H54 (cell line): ENCODE measurements at places on chromosomes 12 and 14.
A peak's percentile ranks its signal among the peaks of the same experiment; 100 is the strongest.

DNA sequence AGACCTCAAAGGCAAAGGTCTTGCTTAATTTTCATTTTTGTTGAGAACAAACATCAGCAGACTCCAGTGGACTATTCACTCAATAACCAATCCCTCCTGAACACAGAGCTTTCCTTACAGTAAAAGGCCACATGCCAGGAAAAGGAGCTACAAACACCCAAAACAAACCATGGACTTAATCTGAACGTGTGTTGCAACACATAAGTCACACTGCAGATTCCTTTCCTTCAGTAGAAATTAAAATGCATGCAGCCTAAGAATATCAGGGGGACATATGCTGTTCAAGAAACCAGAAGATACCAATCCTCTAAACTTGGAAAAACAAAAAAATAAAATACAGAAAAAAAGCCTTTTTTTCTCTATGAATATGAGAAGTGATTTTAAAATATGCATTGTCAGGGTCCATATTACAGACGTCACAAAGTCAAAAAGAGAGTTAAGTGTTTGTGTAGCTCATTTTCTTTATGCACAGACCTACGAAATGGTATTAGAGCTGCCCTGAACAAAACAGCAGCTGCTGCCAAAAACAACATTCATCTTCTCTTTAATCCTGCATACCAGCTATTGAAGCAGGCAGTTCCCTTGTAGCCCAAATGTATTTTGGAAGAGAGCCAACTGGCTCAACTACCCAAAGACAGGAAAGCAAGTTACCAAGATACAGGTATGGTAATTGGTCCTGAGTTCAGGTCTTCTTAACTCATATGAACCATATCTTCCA is 26.2 kb downstream of the KITLG start:
- DNase-seq, result no peak

DNA sequence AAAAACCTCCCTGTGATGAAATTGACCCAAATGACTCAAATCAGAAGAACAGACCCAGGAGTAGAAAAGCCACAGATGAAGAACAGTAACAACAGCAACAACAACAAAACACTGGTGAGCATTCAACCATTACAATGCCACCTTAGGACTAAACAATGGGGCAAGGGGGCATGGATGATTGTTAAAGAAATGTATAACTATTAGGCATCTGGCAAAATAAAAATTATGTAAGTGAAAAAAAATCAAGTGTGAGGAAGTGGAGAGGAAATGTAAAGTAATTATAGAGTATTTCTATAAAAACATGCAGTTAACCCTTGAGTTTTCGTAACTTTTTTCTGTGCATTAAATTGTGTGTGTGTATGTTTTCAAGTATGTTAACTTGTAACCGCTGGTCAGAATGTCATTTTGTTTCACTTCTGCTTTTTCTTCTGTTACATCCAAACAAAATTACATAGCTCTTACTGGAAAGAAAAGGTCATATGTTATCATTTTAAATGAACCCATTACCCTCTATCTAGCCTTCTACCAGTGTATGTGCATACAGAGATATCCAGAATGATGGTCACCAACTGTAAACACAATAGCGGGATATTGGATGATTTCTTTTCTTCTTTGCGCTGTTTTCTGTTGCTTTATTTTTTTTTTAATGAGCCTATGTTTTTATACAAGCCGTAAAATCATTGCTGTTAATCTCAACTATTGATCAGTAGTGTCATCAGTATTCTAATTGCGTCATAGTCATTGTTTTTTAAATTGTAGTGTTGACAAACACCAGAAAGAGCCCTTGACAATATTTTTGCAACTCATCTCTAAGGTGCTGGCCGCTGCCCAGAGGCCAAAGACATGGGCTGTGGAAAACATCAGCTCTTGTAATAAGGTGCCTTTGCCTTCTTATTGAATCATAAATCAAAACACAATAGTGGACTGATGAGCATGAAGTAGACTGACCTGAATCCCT is 170.6 kb downstream of the CRADD start:
- no peak for DNase-seq

GRCh38 chr12:102061096-102061559 is 663 bp downstream of the WASHC3 start:
- DNase-seq, result no peak

- no peak for DNase-seq
These were observed 153.1 kb upstream of the FRMD6 start for GRCh38 chr14:51498411-51499227.

DNA sequence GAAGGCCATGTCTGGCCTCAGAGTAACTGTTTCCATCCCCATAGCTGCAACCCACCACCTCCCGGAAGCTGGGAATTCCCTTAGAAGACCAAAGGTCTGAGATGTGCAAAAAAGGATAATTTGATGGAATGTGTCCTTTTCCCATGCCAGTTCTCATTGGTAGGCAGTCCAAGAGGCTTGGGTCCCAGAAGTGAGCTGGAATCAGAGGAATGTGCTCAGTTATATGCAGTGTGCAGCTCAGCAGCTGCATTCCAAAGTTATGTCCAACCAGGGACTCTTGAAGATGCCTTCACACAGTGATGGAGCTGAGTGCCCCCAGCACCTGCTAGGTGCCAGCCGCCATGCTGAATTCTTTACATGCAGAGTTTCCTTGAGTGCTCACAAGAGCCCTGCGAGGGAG is 583.9 kb upstream of the TBX3 start:
- no peak for DNase-seq

DNA sequence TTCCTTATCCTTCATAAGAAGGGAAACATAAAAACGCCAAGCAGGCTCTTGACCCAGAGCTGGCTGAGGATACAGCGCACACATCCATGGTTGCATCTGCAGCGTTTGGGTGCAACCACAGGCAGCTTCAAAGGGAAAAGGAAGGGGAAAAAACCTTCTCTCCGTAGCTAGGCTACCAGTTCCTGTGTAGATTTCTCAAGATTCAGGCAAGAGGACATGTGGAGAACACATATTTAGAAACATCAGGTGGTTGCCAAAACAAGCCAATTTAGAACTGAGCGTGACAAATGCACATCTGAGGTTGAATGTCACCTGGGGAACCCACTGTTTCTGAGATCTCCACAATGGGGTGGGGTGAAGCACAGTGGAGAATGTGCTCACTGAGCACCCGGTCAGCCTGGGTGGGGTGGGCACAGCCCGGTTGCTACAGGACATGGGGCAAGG is 78.3 kb upstream of the BDKRB2 start:
- DNase-seq, result no peak

DNA sequence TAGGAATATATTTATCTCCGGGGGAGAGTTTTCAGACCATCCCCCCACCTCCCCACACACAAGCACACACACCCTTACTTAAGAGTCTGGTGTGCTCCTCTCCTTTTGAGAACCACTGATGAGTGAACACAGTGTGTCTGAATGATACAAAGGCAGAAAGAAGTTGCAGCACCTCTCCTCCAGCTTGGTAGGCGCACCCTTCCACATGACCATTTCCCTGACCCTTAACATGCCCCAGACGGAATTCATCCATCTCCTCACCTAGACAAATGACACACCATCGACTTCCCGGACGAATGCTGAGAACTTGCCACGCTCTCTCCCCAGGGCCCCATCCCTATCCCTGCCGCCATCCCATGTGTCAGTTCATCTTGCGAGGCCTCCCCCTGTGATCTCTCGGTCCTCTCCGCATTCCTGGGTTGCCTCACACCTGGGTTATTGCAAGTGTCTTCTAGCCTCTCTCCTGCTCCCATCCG is 3.9 kb downstream of the TNFRSF1A start:
- no peak for DNase-seq

- DNase-seq, result no peak
These were observed 3.6 kb upstream of the MDGA2 start for GRCh38 chr14:47678993-47679392.

GRCh38 chr12:117552971-117553370 is 191.5 kb upstream of the NOS1 start:
- no peak for DNase-seq

GRCh38 chr12:119843100-119843499 is 34.0 kb downstream of the CIT start:
- peak; percentile 17 for DNase-seq

DNA sequence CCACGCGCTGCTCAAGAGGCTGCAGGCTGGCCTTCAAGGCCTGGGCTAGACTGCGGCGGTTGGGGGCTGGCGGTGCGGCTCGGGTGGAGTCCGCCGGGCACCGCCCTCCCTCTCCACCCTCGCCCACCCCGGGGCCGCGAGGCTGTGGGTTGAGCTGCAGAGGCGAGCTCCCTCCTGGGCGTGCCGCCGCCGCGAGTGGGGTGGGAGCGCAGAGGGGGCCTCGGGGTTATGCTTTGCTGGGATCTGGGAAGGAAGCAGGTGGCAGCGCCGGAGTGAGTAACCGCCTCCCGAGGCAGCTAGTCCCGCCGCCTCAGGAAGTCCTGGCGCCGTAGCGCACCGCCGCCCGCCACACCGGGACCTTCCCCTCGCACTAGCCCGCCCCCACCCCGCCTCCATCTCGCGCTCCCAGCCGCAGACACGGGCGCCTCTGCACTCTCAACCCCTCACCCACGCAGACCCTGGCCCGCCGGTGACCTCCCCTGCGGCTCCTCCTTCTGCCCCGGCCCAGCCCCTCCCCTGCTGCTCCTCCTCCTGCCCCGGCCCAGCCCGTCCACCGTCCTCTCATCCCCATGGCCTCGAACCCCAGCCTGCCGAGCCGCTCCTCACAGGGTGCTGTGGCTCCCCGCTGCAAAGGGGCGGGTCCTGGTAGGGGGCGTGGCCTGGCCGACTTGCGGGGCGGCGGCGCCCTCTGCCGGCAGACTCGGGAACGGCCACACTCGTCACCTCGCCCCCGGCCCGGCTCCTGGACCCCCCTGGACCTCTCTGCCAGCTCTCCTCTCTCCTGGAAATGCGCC is 16.6 kb downstream of the TAMALIN start:
- peak; percentile 91 for DNase-seq

GRCh38 chr14:102007916-102008418 is 43.6 kb downstream of the DYNC1H1 start:
- DNase-seq, result no peak

DNA sequence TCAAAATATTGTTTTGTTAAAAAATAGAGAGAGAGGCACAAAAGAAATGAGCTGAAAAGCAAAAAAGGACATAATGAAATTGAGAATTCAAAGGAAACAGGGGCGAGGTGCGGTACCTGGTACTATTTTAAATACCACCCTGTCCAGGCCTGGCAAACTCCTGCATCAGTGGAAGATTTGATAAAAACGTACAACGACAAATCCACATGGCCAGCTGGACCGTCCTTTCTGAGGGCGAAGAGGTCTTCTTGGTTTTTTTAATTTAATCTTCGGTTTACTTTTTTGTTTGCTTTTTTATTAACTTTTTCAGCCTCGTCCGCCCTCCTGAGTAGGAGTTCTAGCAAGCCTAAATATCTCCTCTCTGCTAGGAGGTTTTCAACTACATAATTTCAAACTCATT is 11.9 kb downstream of the BCL11B start:
- DNase-seq, result no peak

- DNase-seq, result peak; percentile 25
These were observed 8.4 kb downstream of the FAR2 start for GRCh38 chr12:29157486-29157946.

DNA sequence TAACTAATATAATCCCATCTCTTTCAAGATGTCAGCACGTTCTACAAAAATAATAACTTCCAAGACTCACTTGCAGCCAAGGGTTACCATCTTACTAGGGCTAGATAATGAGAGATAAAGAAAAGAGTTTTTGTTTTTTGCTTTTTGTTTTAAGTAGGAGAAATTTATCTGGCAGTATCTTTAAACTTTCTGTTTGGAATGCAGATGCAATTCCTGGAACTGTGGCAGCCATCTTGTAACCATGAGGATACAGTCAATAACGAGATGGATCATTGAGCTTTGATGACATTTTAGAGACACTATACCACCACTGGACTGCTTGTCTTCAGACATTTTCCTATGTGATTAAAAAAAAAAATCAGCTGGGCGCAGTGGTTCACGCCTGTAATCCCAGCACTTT is 171.2 kb upstream of the ARID2 start:
- DNase-seq, result no peak

DNA sequence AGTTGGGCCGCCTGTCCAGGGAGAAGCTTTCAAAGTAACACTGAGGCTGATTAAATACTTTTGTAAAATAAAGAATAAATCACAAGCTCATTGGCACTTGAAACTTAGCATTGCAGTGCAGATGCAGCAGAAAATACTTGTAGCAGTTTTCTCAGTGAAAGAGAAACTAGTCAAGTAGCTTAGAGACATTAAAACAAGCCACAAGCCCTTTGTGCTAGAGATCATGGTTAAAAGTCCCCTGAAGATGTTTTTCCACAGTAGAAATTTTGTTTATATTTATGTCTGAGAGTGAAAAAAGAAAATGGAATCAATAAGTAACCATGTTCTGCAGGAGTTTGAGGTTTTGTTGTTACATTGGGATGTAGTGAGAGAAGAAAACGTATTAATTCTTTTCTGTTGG is 5.9 kb downstream of the PSEN1 start:
- DNase-seq, result no peak

DNA sequence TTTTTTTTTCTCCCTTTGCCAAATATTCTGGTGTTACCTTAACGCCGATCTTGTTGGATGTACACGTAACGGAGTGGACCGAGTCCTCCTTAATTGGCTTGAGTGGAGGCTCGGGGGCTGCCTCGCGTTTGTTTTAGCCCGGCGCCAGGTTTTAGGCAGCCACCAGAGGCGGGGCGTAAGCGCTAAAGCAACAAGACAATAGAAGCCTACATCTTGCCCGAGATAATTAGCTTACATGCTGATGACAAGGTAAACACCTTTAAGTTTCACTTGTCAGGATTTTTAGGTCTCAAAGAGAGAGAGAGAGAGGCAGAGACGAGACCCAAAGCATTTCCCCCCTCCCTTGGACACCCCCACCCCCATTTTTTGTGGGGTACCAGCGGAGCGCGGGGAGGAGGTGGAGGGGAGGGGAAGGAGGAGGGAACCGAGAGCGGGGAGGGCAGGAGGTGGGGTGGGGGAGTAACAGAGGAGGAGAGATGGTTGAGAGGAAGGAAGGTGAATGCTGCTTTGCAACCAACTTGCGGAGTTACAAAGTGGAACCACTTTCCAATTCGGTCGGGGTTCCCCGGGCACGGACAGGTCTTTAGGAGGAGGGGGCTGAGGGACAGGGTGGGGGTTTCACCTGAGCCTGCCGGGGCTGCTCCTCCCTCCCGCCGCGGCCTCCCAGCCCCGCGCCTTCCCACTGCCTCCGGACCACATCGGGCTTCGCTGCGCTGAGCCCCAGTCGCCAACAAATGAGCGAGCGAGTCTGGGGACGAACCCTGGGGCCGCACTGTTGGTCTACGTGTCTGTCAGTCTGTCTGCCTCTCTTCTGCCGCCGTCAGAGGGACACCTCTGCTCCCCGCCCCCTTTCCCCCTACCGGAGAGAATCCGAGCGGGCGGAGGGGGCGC is at the start of gene NKX2-1:
Gene NKX2-1 (minus strand): TSS at position 802 of the 891 bp plus-strand sequence. CDS start 103 bp downstream, at position 699.
- DNase-seq, result no peak

- no peak for DNase-seq
These were observed 89.6 kb downstream of the SCARB1 start for GRCh38 chr12:124774054-124774461.

GRCh38 chr14:104665114-104665656 is 24.2 kb upstream of the INF2 start:
- DNase-seq, result no peak

DNA sequence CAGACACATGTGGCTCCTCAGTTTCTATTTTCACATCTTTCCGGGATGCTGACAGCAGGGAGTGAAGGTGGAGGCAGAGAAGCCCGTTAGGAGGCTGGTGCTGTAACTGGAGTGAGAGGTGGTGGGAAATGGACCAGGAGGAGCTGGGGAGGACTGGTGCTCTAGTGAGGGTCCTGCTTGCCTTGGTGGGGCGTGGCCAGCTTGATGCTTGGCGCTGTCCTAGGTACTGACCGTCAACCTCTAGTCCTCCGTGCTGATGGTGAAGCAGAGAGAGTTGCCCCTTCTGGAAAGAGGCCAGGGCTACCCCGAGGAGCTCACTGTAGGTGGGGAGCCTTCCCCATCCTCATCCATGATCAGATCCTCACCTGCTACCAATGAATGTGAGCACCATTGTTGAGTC is 1.4 kb downstream of the TRMT61A start:
- no peak for DNase-seq
